CD8-positive, alpha-beta T cell (primary cell): ENCODE measurements at places on chromosomes 1 and 21.

DNA sequence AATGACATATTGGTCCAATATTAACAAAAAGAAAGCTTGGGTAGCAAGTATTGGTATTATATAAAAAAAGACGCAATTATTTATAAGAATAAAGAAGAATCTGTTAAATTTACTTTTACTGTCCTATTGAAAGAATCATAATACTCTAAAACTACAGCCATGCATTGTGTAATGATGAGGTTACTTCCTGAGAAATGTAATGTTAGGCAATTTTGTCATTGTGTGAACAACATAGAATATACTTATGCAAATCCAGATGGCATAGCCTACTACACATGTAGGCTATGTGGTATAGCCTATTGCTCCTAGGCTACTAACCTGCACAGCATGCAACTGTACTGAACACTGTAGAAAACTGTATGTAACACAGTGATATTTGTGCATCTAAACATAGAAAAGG lies 121.2 kb upstream of the PTGFR start:
- no peak for DNase-seq

- no peak for DNase-seq
These were observed 114.7 kb downstream of the PCNX2 start for GRCh38 chr1:233180641-233181364.

DNA sequence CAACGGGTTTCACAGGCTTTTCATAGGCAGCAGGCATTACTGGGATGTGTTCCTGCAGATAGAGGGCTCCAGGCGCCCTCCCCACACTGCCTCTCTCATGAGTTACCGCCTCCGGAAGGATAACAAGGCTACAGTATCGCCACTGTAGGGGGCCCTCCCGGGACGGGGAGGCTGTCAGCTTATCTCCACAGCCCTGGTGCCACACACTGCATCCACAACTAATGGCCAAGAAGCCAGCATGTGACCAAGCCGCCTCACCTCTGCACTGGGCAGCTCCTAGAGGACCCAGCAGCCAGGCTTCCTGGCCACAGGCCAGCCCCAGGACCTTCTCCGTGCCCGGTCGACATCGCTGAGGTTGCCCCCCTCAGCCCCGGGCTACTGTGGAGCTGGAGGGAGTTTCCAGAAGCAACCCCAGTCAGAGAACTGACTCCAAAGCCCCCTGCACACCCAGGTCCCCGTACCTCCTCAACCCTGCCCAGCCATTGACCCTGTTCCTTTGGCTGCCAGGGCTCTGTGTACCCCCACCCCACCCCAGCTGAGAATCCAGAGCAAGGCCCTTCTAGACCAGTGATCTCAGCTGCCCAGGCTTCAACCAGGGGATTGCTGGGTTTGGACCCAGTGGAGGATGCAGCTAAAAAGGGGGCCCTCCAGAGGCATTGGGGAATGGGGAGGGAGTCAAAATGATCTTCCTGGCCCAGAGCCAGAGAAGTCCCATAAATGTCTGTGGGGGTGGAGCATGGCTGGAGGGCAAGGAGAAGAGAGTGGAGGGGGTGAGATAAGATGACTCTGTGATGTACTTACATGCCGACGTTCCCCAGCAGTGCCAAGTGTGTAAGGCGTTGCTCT lies 45.0 kb downstream of the NEK2 start:
- no peak for DNase-seq

DNA sequence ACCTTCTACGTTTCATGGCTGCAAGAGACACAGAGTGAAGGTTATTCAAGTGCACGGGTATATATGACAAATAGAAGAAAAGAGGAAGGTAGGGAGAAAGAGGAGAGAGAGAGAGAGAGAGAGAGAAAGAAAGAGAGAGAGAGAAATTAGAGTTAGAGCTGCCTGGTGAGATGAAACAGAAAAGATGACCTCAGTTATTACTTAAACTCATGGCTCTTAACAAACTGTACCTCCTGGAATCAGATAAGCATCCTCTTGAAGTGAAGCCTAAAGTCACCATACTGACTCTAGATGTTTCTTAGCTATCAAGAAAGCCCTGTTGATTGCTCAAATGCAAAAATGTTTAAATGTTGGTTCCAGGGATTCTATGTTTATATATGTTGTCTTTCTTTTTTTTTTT lies 597.7 kb upstream of the ZP4 start:
- DNase-seq, result no peak

GRCh38 chr1:6014130-6014999 lies 22.1 kb upstream of the NPHP4 start:
- DNase-seq, result no peak

DNA sequence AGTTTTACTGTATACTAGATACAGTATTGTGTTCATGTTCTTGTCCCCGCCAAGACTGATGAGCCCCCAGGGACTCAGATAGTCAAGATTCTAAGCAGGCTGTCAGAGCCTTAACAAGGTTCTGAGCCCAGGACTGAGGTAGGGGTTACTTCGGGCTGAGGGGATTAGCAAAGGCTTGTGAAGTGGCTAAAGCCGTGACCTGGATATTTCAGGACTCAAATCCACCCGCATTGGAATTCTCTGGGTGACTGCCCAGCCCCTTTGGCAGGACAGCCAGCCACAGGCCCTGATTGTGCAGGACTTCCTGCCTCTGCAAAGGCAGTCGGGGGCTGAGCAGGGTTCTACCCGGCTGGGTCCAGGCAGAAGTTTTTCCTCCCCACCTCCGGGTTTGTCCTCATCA lies at the start of gene PLA2G5:
TSS of gene PLA2G5 (plus strand) at position 321 of the 400 bp plus-strand sequence. CDS start 14,637 bp downstream, outside the sequence.
- DNase-seq, result no peak

DNA sequence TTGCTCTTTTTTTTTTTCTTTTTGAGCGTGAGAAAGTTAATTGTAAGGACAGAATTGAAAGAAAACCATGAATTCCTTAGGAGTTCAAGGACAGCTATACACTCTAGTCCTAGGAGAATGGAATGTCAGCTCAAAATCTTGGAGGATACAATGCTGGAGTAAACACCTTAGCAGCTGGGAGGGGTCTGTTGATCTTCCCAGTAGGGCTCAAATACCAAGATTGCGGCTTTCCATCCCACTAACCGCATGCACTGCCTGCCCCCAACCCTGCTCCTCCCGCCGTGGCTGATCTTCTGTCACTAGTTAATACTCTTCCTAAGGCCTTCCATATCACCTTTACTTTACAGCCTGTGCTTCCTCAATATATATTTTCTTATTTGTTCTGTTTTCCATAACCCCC lies 2.6 kb upstream of the PDC start:
- no peak for DNase-seq

DNA sequence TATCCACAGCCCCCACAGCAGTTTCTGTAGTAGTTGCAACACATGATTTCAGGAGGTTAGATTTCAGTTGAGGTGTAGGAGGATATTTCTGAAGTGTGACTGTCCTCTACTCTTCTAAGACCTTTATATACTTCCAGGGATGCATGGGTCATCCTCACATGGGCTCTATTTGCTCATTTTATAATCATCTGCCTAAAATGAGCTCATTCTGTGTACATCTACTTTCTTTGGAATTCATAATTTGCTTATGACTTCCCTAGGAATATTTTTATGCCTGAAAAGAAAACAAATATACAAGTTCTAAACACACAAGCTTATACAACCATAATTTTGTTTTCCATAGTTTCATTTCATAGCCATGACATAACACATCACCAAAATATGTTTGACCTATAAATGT lies at the start of gene KRTAP21-2:
TSS of gene KRTAP21-2 (minus strand) at position 101 of the 400 bp plus-strand sequence. CDS start at position 44, 57 bp downstream.
- DNase-seq, result no peak

DNA sequence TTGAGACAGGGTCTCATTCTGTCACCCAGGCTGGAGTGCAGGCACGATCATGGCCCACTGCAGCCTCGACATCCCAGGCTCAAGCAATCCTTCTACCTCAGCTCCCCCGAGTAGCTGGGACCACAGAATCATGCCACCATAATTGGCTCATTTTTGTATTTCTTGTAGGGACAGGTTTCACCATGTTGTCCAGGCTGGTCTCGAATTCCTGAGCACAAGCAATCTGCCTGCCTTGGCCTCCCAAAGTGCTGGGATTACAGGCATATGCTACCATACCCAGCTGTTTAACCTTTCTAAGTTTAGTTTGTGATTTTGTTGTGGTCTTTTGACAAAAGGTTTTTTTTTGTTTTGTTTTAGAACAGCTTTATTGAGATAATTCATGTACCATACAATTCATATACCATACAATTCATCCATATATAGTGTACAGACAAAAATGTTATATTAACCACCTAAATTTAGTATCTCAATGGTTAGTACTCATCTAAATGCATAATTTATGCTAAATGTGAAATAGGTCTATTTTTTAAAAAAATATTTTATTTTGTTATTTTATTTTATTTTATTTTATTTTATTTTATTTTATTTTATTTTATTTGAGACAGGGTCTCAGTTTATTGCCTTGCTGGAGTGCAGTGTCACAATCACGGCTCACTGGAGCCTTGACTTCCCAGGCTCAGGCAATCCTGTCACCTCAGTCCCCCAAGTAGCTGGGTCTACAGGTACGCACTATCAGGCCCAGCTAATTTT lies 8.9 kb downstream of the ZMPSTE24 start:
- DNase-seq, result no peak

- no peak for DNase-seq
These were observed 27.7 kb upstream of the SPOCD1 start for GRCh38 chr1:31843506-31843905.

DNA sequence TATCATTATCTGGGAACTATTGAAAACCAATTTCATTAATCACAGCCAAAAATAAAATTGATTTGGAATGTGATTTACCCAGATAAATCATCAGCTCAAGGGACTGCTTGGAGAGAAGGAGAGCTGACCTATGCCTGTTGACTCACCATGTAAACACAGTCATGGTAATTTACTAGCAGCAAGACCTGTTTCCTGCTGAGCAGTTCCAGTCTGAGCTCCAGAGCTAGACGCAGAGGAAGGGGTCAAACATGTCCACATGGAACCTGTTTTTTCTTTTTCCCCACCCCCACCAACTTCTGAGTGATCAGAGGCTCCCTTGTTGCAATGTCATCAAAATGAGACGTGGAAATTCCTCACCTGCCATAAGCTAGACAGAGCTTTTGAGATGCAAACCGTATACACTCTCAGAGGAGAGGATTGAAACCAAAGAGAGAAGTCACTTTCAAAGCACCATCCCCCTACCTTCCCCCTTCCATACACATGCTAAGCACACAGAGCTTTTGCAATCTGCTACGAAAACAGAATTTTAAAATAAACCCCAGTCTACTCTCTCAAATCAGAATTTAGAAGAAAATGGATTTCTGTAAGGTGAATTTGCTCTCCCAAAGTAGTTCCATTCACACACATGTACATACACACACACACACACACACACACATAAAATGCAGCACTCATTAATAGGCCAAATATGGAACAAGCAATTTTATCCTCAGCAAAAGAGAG lies 55.9 kb upstream of the PTGFRN start:
- DNase-seq, result no peak

DNA sequence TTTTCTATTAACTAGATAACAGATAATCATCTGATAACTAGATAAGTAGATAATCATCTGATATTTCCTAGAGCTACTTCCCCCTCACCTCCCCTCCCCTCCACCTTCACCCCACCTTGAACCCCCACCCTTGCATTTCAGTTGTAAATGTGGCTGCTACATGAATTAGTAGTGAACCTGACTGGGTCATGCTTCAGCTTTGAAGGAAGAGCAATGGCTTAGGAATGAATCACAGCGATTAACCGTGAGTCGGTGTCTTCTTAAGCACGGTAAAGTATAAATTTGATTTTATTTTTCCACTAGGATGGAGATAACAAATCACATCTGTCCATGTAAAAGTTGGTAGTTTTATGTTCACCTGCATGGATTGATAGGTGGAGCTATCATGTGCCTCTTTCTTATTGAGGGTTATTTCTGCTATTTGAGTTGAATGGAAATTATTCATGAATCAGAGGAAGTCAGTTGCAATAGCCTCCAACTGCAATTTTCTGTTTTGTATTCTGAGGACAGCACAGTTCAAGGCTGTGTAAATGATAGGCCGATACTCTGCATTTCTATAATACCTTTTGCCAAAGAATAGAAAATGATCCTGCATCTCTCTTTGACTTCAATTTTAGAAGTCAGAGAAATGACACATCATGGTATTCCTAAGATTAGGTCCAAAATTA lies 235.0 kb downstream of the PTGER3 start:
- DNase-seq, result no peak

DNA sequence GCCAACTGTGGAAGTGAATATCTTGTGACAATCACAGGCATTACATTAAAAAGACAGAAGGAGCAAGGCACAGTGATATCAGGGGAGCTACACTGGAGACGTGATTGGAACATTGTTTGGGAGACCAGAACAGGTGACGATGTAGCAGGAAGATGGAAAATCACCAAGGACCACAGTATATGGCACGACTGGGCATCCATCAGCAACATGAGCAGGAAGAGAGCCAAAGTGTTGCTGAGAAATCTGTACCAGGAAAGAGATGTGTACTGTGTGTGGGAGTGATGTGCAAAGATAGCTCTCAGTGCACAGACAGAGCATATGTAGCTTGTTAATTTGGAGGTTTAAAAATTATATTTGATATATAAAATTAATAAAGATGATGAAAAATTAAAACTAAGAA lies 790.6 kb upstream of the ADGRL2 start:
- DNase-seq, result no peak

DNA sequence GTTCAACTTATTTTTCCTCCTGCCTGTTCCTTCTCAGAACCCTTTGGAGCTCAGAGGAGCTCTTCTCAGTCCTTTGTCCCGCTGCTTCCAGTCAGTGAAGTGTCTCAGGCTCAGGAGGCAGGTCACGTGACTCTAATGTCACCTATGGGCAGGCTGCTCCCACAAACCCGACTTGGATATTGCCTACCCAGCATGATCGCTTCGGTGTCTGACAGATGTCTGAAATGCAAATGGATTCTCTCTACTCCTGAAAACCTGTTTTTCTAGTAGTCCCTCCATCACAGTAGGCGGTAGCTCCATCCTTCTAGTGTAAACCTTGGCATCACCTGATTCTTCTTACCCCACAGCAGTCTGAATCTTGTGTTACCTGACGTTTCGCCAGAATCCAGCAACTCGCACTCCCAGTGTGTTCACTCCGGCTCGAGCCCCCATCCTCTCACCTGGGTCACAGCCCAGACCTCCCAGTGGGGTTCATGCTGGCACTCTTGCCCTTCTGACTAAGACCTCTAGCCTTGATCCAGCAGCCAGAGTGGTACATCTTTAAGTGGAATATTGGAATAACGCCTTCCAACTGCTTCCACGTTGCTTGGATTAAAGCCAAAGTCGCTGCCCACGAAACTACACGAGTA lies 5.4 kb downstream of the PADI6 start:
- DNase-seq, result no peak
